ENCODE measurements at places on chromosomes 13 and 19. TPM values are rescaled to one million over a fixed set of nuclear protein-coding genes. Genes with fewer than 3 reads are reported as not detected.

FAM83E gene
- total RNA-seq, result 1.6 TPM

TSC22D1 gene
- 69.4 TPM for total RNA-seq

FAM187B gene
- total RNA-seq, result not detected

CAMSAP3 gene
- not detected for total RNA-seq

ELSPBP1 gene
- total RNA-seq, result not detected

SLC25A41 gene
- 0.52 TPM for total RNA-seq

PSG2 gene
- total RNA-seq, result not detected

ZFP14 gene
- 6.8 TPM for total RNA-seq

SLC25A23 gene
- total RNA-seq, result 7.8 TPM

PRTN3 gene
- total RNA-seq, result 4.7 TPM

Measured in skeletal muscle tissue (tissue), 5 donors.